H9 (cell line): ENCODE measurements at places on chromosomes 5 and 9. TPM values are rescaled to one million over a fixed set of nuclear protein-coding genes. Genes with fewer than 3 reads are reported as not detected.
A peak's percentile ranks its signal among the peaks of the same experiment; 100 is the strongest.

- no peak for DNase-seq
Observed at GRCh38 chr5:35518104-35518503, 99.6 kb upstream of the SPEF2 start.

GRCh38 chr5:9713356-9713755 lies 83.2 kb upstream of the TAS2R1 start:
- no peak for DNase-seq

- peak; percentile 17 for DNase-seq
Observed at GRCh38 chr5:157455057-157455456, 5.0 kb upstream of the NIPAL4 start.

DNA sequence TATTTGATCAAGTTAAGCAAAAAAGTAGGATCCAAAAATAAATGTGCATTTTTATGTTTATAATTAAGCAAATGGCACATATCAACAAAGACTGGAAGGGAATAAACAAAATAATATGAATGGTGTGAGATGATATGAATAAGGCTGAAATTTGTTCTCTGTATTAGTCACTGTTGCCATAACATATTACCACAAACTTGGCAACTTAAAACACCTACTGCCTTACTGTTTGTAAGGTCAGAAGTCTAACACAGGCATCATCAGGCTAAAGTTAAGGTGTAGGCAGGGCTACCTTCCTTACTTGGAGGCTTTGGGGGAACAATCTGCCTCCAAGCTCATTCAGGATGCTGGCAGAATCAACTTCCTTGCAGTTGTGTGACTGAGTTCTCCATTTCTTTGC lies 19.3 kb downstream of the PGGT1B start:
- DNase-seq = no peak

DNA sequence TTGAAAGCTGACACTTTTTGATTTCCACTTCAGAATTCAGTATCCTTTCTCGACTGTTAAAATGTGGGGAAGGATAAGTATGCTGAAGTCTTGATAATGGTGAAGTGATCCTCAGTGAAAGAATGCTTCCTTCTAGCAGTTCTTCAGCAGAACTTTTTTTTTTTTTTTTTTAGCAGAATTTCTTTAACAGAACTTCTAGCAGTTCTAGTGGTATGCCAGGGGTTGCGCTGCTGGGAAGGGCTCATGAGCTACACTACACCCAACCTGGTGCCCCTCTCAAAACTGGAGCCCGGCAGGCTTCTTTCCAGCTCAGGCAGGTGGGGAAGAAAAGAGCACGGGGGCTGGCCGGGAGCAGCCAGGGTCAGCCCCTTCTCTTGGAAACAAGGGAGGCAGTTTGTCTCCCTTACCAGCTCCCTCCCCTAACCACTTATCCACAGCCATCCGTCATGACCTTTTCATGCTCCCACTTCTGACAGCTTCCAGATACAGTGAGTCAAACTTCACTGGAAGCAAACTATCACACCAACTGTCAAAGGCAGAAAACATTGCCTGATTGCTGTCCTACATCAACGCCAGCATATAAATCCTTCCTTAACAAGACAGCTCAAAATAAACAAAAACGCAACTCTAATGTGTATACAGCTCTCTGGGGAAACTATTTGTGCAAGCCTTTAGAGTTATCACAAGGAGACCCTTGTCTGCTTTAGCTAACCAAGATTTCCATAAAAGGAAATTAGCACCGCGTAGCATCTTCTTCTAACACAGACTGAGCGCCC lies 211.5 kb downstream of the GAPVD1 start:
- DNase-seq = no peak

DNA sequence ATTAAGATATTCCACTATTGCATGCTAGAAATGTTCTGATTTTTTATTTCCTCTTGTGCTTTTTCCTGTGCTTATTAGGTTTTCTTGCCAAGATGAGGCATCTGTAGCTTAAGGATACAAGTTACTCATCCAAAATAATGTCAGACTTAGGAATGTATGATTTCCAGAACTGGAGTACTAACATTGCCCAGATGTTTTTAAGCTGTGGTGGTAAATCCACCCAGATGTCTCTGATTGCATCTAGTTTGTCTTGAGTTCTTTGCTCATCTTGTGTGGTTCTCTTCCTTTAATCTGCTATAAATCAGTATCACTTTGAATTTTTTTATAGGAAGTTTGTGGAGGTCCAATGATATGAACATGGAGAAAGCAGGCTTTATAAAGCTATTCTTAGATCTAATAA lies 337.5 kb upstream of the ZNF608 start:
- DNase-seq = no peak

- DNase-seq = no peak
Observed at GRCh38 chr5:16480821-16481538, 15.4 kb upstream of the ZNF622 start.

Gene STK32A
- total RNA-seq = 0.99 and 1.3 TPM in 2 replicates

Gene SLC6A19
- total RNA-seq = not detected in 2 replicates

Gene HAVCR1
- total RNA-seq = not detected in 2 replicates
